ENCODE measurements at places on chromosomes 3 and 15.

DNA sequence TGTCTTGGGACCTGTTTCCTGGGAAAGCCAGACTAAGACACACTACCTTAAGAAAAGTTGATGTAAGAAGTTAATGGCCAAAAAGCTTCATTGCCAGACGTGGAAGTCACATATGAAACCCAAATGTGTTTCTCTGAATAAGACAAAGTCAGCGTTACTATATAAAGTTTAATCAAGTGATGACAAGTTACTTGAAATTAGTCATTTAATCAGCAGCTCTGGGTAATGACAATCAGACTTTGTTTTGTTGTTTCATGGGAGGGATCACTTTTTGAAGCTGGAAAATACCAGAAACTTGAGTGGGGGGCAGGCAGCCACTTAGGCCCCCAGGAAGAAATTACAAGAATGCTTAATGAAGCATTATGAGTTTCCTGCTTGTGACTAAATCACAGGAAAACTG lies 218.6 kb downstream of the PTPRG start:
- DNase-seq = no peak

DNA sequence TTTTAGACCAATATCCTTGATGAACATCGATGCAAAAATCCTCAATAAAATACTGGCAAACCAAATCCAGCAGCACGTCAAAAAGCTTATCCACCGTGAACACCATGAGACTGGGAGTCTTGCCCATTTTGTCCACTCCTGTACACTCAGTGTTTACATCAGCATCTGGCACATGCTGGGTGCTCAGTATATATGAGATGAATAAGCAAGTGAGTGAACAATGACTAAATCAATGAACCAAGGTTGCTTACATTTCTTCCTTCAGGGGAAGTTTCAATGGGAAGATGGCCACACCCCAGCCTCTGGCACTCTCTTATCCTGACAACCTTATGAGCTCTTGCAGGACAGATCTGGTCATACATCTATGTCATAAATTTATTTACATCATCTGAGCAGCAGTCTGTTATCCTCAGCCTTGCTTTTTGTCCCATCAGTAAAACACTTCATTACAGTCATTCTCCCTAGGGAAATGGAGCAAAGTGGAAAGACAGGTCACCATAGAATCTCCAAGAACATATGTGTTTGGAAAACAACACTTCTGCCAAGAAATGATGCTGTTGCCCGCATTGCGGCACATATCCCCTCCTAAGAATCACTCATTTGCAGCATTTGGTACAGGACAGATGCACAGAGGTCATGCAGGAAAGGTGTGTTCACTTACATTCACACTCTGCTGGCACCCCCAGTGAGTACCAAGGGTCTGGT lies 171.8 kb upstream of the EIF1B start:
- DNase-seq = no peak

DNA sequence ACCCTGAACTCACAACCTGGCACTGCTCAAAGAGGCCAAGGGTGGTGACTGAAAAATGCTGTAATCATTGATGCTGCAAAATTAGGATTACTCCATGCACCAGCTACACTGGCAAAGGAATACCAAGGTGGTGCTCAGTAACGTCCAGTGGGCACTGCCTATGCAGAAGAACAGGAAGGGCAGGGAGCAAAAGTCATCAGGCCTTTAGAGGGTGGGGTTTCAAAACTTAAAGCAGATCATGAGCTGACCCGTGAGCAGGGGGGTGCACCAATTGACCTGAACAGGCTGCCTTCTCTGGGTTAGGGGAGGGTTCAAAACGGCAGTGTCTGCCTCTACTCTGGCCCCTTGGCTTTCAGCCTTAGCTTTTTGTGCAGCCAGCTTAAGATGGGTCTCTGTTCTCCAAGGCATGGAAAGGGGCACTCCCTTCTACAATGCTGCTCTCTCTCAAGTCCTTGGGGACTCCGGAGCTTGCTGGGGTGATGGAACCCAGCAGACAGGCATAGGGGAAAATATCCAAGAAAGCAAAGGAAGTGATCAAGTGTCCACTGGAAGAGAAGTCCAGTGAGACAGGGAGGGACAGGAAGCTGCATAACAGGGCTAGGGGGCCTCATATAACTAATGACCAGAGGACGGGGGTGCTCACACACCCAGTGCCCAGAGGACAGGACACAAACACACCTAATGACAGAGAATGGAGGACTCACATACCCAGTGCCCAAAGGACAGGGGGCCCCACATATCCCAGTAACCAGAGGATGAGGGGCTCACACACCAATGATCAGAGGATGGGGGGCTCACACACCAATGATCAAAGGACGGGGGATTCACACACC lies 11.4 kb downstream of the RAB6B start:
- peak; percentile 19 for DNase-seq

DNA sequence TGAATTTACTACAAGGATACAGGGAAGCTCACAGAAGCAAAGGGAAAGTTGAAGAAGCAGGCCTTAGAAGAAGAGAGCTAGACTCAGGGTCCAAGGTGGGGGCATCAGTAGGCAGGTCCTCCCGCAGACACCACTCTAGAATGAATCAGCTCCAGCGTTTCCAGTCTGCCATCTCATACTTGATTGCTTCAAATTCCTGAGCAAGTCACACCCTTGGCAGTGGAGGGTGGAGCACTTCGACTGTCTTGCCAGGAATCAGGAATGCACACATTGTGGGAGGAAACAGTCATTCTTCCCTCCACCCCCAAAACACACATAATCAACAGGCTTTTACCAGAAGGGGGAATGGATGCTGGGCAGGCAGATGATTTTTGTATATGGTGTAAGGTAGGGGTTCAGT lies 78.5 kb downstream of the CHCHD6 start:
- peak; percentile 59 for DNase-seq

- no peak for DNase-seq
These were observed 22.8 kb upstream of the RFTN1 start for GRCh38 chr3:16536344-16536663.
